ENCODE measurements at places on chromosomes 12 and 14.

DNA sequence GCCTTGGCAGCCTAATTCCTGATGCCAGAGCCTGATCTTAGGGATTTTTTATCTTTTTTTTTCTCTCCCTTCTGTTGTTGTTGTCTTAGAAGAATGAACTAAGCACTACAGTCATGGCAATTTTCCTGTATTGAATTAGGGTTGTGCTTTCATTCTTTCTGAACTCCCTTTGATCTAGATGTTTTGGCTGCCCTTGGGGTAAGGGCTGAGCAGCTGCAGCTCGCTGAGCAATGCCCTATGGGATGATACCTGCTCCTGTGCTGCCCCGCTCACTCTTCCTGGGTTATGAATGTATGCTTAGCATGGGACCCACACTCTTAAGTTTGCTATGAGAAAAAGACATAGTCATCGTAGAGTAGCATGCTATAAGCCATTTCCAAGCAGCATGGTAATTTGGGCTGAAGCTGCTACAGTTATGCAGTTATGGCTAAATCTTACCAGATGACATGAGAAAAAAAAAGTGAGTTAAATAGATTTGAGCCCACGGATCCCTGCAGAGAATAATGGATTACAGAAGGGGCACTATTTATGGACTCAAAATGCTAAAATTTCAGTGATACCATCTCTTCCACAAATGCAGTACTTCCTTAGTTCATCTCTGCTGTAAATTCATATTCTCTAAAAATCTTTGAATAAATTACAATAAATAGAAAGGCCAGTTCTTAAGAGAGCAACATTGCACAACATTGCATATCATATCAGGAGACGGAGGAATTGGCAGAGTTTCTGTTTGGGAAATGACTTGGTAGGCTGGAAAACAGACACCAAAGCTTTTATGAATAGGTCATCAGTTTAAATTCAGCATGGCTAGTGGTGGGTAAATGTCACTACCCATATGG, 79.2 kb upstream of the PTHLH start:
- DNase-seq, result no peak

DNA sequence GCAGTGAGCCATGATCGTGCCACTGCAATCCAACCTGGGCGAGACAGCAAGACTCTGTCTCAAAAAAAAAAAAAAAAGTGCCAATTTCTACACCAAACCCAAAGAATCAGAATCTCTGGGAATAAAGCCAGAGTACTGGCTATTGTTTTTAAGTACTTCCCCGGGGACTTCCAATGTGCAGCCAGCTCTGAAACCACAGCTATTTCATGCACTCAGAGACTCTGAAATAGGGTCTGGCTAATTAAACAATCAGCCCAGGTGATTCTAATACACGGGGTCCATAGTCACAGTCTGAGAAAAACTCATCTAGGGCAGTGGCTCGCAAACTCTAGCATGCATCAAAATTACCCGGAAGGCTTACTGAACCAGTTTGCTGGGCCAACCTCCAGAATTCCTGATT, 56.3 kb downstream of the SIX6 start:
- DNase-seq, result no peak

DNA sequence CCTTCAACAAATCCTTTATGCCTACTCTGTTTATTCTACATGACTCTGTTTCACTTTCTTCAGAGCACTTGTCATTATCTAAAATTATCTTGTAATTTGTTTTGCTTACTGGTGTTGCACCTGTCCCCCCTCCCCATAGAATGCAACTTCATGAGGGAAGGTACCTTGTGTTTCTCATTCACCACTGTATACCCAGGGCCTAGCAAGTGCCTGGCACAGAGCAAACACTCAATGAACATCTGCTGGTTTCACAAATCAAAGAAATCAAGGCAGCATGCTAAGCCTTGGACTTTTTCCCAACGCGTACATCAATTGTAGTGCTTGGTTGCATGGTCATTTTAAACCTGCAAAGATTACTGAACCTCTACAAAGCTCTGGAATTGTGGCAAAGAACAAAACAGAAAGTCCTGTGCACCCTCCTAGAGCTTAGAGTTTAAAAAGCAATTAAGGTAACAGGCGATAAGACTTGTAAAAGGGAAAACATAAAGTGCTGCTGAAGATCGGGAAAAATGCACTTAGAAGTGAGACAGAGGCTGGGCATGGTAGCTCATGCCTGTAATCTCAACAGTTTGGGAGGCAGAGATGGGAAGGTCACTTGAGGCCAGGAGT, 479.1 kb downstream of the MED13L start:
- DNase-seq, result no peak

GRCh38 chr12:57239587-57240065, 10.1 kb downstream of the SHMT2 start:
- no peak for DNase-seq

GRCh38 chr14:72618424-72618823, 275.5 kb downstream of the DPF3 start:
- DNase-seq, result no peak

- no peak for DNase-seq
Observed at GRCh38 chr12:92726850-92727249, 24.1 kb downstream of the PLEKHG7 start.

- no peak for DNase-seq
Observed at GRCh38 chr14:98682726-98683125, 589.3 kb downstream of the BCL11B start.

DNA sequence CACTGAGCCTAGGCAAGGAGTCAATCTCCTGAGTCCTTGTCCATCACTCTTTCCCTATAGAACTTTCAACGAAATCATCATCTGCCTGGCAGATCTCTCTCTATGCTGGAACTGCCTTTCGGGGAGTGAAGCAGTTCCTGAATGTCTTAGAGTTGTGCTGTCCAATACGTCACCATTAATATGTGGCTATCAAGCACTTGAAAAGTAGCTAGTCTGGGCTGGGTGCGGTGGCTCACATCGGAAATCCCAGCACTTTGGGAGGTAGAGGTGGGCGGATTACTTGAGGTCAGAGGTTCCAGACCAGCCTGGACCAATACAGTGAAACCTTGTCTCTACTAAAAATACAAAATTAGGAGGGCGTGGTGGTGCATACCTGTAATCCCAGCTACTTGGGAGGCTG, 35.1 kb downstream of the NRDE2 start:
- DNase-seq, result no peak

GRCh38 chr14:22531451-22532344, 57.3 kb downstream of the DAD1 start:
- DNase-seq, result no peak
